Putamen (tissue), 1 donor: ENCODE measurements at places on chromosomes 3 and 15.

GRCh38 chr3:50288387-50289007, 3.7 kb downstream of the IFRD2 start:
- no peak for DNase-seq

DNA sequence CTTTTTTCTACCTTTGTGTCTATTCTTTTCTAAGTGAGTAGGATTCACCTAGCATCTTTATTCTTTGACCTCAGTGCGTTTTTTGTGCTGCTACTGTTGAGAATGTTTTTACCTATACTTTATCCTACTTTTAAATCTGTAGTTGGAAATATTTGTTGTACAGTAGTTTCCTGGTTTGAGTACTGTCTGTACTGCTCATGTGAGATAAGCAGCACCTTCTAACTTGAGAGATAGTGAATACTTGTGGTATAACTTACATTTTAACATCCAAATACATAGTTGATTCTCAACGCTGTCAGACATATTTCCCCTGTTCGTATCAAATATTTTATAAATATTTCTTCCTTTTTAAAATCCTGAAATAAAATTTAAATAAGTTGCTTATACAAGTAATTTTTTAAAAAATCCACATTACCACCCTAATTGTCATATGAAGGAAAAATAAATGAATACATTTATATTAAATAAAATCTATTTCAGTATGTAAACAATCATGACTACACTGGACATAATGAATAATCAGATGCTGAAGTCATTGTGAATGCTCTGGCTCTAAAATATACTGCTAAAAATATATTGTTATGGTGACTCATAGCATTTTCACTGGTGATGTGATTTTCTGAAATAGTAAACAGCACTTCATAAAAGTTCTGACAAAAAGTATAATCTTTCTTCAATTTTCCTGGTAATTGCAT, 17.4 kb downstream of the ATP11B start:
- DNase-seq: no peak

DNA sequence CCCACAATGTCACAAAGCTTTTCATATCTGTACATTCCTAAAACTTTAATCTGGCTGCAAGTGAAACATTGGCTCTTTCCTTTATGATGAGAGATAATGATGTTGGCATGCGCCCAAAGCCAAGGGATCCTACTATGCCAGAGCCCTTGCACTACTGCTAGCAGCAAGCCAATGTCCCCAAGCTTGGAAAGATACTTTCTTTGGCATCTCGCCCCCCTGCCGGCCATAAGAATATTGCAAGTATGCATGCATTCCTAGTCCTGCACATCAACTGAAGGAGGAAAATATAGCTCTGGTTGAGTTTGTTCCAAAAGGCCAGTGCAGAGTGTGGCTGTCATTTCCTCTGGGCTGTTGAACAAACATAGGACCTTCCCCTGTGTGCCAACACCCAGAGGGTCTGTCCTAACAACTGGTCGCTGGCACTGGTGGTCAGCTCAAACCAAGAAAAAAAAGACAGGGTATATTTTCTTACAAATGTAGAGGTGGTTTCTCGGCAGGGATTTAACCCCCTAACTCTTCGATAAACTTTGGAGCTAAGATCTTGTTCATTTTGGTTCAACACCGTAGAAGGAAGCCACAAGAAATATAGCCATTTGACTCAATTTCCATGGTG, 120.9 kb upstream of the ZBED2 start:
- DNase-seq: no peak

- no peak for DNase-seq
These were observed 232.1 kb upstream of the GOLIM4 start for GRCh38 chr3:168327856-168328255.

- DNase-seq: no peak
These were observed 71.3 kb upstream of the SLCO3A1 start for GRCh38 chr15:91782221-91782620.

DNA sequence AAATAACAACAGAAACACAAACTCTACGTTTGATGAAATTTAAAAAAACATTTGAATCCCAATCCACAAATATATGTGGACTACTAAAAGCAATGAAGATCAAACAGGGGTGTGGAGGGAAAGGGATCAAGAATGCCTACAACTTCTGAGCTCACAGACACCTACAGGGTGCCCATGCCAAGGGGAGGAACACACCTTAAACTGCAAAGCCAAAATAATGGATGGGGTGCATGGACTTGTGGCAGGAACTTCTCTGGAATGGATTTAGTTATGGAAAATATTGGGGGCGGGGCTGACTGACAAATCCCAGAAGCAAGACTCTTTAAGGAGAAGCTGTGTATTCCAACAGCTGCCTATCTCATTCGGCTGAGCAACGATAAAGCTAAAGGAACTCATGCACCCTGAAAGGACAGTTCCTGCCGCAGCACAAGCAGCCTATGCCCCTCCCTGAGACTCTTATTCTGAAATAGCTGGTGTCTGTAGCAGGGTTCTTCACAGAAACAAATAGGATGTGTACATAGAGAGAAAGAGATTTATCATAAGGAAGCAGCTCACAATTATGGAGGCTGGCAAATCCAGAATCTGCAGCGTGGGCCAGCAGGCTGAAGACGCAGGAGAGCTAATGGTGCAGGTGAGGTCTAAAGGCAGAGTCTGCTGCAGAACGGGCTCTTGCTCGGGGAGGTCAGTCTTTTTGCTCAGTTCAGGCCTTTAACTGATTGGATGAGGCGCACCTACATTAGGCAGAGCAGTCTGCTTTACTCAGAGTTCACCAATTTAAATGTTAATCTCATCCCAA, 24.5 kb upstream of the PLA2G4D start:
- no peak for DNase-seq

DNA sequence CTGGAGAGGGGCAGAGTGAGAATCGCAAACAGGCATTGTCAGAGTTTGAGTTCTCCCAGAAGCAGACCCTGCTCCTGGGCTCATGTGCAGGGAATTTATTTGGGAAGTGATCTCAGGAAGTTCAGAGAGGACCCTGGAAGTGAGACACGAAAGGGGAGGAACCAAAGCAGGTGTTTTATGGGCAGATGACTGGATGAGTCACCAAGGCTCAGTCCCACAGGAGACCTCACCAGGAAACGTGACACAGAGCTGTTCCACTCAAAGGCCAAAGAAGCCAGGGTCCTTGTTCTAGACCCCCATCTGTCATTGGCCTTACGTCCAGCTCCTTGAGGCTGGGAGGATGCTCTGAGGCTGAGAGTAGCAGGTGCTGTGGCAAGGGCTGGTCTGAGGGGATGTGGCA, 43.4 kb upstream of the SEC22A start:
- no peak for DNase-seq

DNA sequence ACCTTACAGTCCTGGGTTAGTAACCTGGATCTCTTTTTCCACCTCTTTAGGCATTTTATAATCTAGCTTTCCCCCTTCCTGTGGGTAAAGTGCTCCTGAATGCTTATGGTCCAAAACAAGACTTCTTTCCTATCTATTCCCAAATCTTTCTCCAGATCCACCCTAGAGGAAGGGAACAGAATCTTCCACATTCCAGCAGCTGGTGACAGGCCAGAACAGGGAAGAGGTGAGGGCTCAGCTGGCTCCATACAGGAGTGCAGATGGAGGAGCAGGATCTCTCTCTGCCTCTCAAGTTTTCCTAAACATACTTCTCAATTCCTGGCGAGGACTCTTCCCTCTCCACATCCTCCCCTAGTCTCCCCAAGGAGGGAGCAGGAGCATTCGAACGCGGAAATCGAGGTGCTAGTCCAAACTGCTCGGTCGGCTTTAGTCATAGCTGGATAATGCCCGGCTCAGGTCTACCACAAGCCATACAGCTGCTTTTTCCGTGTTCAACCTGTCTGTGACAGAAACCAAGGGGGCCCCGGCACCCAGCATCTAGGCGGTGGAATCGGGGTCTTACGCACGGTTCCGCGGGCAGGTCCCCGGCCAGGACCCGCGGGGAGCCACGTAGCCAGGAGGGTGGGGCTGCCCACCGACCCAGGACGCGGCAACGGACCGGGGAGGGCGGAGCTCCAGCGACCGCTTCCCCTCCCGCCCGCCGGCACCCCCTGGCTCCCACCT, 4.0 kb downstream of the RASSF1 start:
- no peak for DNase-seq

- no peak for DNase-seq
These were observed 34.5 kb downstream of the RASGRP1 start for GRCh38 chr15:38530113-38530512.
